ENCODE measurements at places on chromosomes 1 and 21. TPM values are rescaled to one million over a fixed set of nuclear protein-coding genes. Genes with fewer than 3 reads are reported as not detected.

GRCh38 chr21:17514124-17514845 lies 1.4 kb downstream of the CXADR start:
- DNase-seq: no peak

The GJA8 gene
- total RNA-seq: not detected

GRCh38 chr1:53130878-53131589 lies 11.4 kb downstream of the SLC1A7 start:
- no peak for DNase-seq

DNA sequence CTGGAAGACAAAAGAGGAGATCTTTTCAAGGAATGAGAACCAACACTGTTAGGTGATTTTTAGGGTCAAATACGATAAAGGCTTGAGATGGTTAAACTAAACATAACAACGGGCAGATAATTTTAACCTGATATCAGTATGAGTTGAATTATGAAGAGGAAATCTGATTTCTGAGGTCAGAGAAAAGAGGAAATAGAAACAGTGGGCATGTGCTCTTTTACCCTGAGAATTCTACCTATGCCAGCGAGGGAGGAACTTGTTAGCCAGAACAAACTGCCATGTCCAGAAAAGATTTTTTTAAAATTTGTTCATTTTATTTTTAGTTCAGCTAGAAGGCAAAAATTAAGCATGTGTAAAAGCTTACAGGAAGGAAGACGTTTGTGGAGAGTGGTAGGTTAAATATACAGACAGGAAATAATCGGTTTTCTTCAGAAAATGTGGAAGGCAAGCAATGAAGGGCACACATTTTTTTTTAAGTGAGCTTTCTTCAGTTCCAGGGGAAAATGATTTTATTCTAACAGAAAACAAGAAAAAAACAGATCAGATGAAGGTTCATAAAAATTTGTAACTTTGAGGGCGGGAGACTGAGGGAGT lies 1745.3 kb downstream of the MRPL39 start:
- no peak for DNase-seq

The CHI3L2 gene
- 0.54 TPM for total RNA-seq

DNA sequence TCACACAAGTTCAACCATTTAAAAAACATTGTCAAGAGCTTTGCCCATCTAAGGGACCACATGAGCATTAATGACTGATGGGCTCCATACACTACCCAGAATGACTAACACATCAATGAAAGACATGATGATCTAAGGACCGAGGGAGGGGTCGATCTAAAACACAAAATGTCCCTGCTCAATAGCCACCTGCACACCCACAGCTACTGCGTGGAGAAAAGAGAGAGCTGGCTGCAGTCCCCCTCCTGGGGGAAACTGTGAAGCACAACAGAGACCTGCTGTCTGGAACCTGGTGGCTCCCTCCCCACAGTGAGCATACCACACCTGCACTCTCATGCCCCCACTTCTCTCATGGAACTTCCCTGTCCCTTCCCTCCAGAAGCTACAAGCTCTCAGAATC lies 130.1 kb upstream of the ERG start:
- no peak for DNase-seq

DNA sequence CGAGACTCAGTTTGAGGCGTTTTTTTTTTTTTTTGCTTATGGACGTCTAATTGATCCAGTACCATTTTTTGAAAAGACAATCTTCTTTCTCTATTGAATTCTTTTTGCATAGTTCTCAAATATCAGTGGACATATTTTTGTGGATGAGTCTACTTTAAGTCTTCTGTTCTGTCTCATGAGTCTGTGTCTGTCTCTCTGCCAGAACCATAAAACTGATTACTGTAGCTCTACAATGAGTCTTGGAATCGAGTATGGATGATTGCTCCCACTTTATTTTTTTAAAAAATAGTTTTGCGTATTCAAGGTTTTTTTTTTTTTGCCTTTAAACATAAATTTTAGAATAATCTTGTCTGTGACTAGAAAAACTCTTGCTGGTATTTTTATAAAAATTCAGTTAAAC lies 323.5 kb downstream of the ZNF326 start:
- no peak for DNase-seq

GRCh38 chr21:41772351-41773080 lies 5.7 kb upstream of the RIPK4 start:
- DNase-seq: no peak

The SLC9C2 gene
- not detected for total RNA-seq

Measured in hematopoietic multipotent progenitor cell (in vitro differentiated cells).